ENCODE measurements at places on chromosomes 1 and 21.

GRCh38 chr1:200762089-200762488, 23.4 kb downstream of the CAMSAP2 start:
- DNase-seq, result no peak

GRCh38 chr1:203777596-203777995, 12.6 kb downstream of the LAX1 start:
- no peak for DNase-seq

DNA sequence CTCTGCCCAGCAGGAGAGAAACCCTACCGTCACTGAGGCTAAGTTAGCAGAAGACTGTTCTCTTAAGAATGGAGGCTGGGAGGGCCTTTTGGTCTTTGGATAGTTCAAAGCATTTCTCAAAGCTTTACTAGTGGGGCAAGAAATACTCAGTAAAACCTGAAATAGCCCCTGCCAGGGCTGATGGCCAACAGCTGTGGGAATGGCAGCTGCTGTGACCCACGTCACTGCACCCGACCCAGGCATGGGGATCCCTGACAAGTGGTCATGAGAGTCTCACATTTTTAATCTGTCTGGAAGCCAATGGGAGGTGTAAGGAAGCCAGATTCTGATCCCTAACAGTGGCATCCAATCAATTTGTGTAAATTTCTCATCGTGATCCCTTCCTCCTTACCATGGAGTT, 44.5 kb upstream of the ENAH start:
- no peak for DNase-seq

- no peak for DNase-seq
Measured at GRCh38 chr1:176174108-176174507, 33.0 kb downstream of the COP1 start.

DNA sequence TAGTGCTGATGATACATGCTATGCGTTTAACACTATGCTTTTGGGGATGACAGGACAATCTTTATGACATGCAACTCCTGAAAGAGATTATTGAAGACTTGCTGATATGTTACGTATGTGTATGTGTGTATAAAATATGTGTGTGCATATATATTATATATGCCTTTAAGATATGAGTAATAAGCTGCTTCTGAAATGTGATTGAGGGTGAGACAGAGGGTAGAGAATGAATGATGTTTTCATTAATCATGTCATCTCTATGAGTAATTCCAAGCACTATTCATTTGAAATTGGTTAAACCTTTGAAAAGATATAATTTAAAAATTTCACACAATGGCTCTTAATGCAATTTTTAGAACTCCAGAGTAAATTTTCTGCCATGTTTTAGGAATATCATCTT, 5.8 kb downstream of the BCL9 start:
- DNase-seq, result no peak

DNA sequence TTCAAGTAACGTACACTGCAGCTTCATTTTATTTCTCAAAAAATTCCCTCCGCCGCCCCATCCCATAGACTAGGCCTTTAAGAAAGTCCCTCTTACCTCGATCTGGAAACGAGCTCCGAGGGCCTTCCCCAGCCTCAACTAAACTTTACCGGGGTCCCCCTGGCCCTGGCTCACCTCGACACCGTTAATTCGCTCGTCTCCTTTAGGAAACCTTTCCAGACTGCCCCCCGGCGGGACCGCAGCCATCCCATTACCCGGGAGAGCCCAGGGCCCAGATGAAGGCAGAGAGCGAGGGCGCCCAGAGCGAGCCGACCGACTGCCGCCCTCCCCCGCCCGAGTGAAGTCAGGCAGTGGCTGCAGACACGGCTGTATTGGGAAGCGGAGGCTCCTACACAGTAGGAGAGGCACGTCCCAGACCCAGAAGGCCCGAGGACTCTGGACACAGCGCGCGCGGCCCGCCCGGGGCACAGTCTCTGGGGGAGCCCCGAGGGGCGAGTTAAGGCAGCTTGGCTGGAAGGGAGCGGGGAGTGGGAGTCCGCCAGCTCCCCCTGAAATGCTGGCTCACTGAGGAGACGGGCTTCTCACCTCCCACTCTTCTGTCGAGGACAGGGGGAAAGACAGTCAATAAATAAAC, 14.6 kb downstream of the SEMA6C start:
- DNase-seq, result no peak

- DNase-seq, result no peak
Measured at GRCh38 chr1:157157501-157158190, 19.5 kb upstream of the ETV3 start.

GRCh38 chr21:44354775-44355771, 1.7 kb downstream of the TRPM2 start:
- no peak for DNase-seq

GRCh38 chr1:213286235-213286634, 235.2 kb downstream of the RPS6KC1 start:
- no peak for DNase-seq

DNA sequence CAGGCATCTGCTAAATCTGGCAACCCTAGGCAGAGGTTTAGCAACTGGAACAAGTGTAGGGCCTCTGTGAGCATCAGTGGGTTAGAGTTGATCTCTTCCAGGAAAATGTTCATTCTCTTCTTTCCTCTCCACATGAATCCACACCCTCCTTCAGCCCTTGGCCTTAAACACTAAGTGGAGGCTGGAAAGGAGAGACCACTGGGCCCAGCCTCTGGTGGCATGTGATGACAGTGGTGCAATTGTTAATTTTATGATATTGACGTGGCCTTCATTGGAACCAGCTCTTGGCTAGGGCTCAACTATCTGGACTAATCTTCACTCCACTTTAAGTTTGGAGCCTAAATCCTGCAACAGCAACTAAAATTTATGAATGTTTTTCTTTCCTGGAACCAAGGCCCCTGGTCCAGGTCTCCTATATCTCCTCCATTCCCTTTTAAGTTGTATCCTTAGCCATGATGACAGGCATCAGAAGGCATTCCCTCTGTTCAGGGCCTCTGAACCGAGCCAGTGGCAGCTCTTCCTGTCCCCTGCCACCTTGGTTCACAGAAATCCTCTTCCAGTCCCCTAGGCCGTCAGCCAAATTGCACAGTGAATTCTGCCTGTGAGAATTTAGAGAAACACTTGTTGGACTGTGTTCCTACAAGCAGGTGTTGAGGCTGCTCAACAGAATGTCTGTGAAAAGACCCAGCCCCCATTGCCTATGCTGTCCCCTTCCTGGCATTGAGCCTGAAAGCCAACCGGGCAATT, 132.2 kb downstream of the PSMG1 start:
- no peak for DNase-seq

DNA sequence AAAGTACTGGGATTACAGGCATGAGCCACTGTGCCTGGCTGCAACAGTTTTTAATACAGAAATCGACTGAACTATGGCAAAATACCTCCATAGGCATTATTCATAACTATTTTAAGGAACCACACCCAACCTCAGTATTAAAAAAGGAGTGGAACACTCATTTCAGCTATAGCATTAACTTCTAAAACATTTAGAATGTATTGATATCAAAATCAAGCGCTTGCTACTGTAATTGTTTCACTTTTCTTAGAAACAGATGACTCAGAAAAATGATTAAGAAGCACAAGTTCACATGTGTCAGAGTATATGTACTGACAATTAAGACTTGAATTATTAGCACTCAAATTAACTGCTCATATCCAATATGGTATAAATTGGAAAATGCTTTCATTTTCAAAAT, 15.1 kb downstream of the AIDA start:
- no peak for DNase-seq

All from effector memory CD8-positive, alpha-beta T cell (primary cell).